ENCODE measurements at places on chromosomes 16 and 17. TPM values are rescaled to one million over a fixed set of nuclear protein-coding genes. Genes with fewer than 3 reads are reported as not detected.

DNA sequence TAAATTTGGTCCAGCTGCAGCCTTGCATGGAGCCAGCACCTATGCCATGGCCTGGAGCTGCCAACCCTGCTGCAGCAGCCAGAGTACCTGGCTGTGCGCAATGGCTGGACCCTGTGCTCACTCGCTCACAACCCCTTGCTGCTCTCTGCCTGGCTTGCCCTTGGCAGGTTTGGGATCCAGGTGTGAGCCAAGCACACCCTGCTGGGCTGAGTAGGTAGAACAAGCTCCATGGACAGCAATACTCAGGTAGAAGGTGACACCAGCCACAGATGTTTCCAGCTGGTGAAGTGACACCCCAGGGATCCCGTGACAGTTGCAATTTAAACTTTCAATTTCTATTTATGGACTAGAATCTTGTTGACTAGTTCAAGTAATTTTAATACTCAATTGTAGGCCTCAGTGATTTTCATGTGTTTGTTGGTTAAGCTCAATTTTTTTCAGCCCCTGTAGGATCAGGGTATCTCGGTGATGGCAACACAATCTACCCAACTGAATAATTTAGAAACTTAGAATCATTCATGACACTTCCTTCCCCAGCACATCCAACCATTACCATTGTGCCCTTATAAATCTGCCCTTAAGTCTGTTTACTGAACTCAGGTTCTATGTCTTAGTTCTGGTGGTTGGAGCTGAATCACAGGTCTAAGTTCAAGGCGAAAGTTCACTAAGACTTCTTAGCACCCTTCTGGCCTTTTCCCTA is 480.0 kb downstream of the PMP22 start:
- DNase-seq, result no peak

GRCh38 chr17:81520021-81520901 is 7.7 kb upstream of the ACTG1 start:
- no peak for DNase-seq

The JMJD6 gene
- 34.5 TPM for total RNA-seq

The SDR42E1 gene
- 0.38 TPM for total RNA-seq

- no peak for DNase-seq
These were observed 140.7 kb downstream of the C16orf78 start for GRCh38 chr16:49514073-49514980.

The TBC1D3 gene
- not detected for total RNA-seq

GRCh38 chr17:43330876-43331639 is 67.7 kb upstream of the ARL4D start:
- DNase-seq, result no peak

DNA sequence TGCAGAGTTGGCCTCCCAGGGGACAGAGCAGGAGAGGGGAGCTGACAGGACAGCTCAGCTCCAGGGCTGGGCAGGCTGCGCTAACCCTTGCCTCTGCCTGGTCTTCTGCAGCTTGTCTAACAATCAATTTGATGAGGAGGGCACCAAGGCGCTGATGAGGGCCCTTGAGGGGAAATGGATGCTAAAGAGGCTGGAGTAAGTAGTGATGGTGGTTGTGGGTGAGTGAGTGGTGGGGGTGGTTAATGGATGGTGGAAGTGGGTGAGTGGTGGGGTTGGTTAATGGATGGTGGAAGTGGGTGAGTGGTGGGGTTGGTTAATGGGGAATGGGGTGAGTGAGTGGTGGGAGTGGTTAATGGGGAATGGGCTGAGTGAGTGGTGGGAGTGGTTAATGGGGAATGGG is 22.0 kb upstream of the CPNE2 start:
- no peak for DNase-seq

The TEKT5 gene
- total RNA-seq, result not detected

All from LHCN-M2 (cell line).